ENCODE measurements at places on chromosomes 3 and 15. TPM values are rescaled to one million over a fixed set of nuclear protein-coding genes. Genes with fewer than 3 reads are reported as not detected.

Gene LRRC34
- total RNA-seq: 2.3 TPM

Gene CFAP100
- 0.40 TPM for total RNA-seq

Gene PLXND1
- 82.2 TPM for total RNA-seq

Gene UNC13C
- 1.6 TPM for total RNA-seq

Gene SLCO2A1
- total RNA-seq: 48.1 TPM

Gene CAND2
- total RNA-seq: 12.1 TPM

Gene CSPG4
- total RNA-seq: 20.5 TPM

Gene AP2M1
- total RNA-seq: 322 TPM

Gene CLRN1
- total RNA-seq: not detected

Gene CNTN4
- 5.2 TPM for total RNA-seq

Gene KLHL40
- total RNA-seq: not detected

Gene ERICH6
- total RNA-seq: 0.09 TPM

Gene BCL2A1
- total RNA-seq: 1.9 TPM

Gene TRIM42
- total RNA-seq: not detected

Gene CISH
- 6.2 TPM for total RNA-seq

Gene ZIC4
- 0.20 TPM for total RNA-seq

Gene GRAMD2A
- total RNA-seq: 0.55 TPM

Gene MST1R
- 131 TPM for total RNA-seq

Gene GOLGA8J
- not detected for total RNA-seq

Gene CFAP44
- total RNA-seq: 8.8 TPM

Gene RAB43
- 36.2 TPM for total RNA-seq

Gene CCK
- total RNA-seq: 1.3 TPM

Gene TP53BP1
- 61.6 TPM for total RNA-seq

Gene SERPINI2
- 0.23 TPM for total RNA-seq

Gene ZMAT3
- 21.8 TPM for total RNA-seq

Gene UCN2
- not detected for total RNA-seq

Gene KY
- total RNA-seq: 1.6 TPM

Gene SLC33A1
- total RNA-seq: 47.8 TPM

Gene PLA2G4B
- total RNA-seq: 20.7 TPM

Gene GOLGA6A
- total RNA-seq: not detected

Gene SLC51A
- 0.63 TPM for total RNA-seq

Gene CIDEC
- total RNA-seq: 5.0 TPM

Gene THAP10
- 4.9 TPM for total RNA-seq

Gene FBXO45
- 7.5 TPM for total RNA-seq

Gene KNL1
- total RNA-seq: 2.3 TPM

Gene ISLR
- 53.0 TPM for total RNA-seq

Gene CADM2
- total RNA-seq: 7.9 TPM
